ENCODE measurements at places on chromosomes 13 and 19.
A peak's percentile ranks its signal among the peaks of the same experiment; 100 is the strongest.

GRCh38 chr13:93398167-93399035, 171.8 kb downstream of the GPC6 start:
- no peak for DNase-seq

DNA sequence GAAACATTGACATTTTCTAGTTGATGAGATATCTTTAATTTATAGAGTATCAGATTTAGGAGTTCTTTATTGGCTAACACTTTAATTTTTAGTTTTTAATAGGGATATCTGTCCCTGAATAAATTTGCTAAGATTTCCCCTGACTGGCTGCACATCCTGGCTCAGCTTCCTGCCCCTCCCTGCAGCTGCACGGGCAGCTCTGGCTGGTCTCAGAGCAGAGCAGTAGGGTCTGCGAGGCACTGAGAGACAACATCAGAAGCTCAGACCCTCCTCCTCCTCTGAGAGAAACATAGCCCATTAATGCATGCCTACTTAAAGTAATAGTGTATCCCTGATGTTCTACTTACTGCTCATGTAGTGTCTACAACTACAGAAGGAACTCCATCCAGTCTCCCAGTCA, 139.2 kb downstream of the TNFSF13B start:
- no peak for DNase-seq

- DNase-seq, result no peak
Observed at GRCh38 chr13:99681695-99682094, 180.4 kb downstream of the TM9SF2 start.

- DNase-seq, result peak; percentile 96
Observed at GRCh38 chr19:51688671-51689571, 4.2 kb upstream of the SPACA6 start.

GRCh38 chr19:32387701-32388392, 17.7 kb upstream of the DPY19L3 start:
- DNase-seq, result no peak

DNA sequence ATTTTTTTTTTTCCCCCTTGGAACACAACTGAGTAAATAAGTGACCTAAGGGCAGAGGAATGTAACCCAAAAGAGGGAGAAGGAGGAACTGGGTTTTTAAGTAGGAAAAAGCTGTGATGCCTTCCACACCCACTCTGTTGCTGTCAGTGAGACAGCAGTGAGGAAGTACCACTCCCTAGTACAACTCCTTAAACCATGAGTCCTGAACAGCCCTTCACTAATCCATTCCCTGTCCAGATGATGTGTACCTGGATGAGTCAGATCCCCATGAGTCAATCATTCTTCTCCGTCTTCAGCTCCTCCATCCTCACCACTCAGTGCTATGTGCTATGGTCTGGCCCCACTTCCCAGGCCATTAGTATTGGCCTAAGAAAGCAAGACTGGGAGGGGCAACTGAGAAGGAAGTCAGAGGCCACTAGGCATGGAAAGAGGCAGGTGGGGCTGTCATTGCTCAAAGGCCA, 12.9 kb upstream of the CXCL17 start:
- DNase-seq, result no peak

DNA sequence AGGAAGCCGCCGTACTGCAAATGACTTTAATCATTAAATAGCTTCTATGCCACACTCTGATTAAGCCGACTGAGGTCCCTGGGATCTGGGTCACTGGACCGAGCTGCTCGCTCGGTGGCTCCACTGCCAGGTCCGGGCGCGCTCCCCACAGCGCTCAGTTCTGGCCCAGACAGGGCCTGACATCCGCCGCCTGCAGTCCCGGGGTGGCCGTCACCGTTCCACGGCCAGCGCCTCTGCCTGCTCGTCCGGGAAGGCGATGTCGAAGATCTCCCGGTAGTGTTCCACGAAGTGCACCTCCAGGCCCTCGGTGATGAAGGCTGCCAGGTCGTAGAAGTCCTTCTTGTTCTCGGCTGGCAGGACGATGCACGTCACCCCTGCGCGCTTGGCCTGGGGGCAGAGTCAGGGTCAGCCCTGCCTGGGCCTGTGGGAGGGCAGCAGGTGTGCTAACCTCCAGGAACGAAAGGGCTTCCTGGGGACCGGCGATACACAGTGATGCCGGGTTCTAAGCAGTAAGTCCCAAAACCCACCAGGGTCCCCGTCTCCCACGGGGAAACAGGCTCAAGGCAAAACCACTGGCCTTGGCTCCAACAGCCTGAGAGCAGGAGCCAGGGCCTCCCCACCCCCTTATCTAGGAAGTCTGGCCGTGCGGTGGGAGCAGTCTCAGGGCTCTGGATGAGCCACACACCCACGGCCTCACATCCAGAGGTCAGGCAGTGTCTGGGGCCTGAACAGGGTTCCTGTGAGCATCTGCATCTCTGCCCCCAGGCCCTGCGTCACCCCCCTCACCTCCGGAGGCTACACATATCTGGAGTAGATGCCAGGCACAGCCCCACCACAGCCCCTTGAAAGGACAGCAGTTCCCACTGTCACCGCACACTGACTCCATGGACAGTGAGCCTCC, 2.0 kb downstream of the RPL36 start:
- no peak for DNase-seq

GRCh38 chr13:66195238-66195637, 1034.9 kb downstream of the PCDH9 start:
- no peak for DNase-seq

GRCh38 chr19:42176649-42176989, 40.9 kb downstream of the DEDD2 start:
- DNase-seq, result no peak

DNA sequence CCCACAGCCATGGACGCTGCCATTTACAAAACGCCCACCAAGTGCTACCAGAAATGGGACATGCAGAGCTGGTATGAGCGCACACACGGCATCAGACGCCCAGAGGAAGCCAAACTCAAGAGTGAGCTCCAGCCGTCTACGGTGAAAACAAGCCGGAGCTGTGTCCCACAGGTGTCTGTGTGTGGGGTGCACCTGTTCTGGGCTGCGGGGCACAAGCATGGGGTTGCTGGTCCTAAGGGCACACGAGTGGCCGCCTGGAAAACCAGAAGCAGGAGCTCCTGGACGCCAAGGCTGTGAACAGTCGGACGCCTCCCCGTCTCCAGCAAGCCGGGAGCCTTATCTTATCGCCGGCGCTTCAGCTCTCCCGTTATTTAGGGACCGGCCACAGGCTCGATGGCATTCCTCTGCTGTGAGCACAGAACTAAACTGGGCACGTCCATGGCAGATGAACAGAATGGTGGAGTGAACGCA, 1.3 kb downstream of the ADPRHL1 start:
- peak; percentile 65 for DNase-seq

DNA sequence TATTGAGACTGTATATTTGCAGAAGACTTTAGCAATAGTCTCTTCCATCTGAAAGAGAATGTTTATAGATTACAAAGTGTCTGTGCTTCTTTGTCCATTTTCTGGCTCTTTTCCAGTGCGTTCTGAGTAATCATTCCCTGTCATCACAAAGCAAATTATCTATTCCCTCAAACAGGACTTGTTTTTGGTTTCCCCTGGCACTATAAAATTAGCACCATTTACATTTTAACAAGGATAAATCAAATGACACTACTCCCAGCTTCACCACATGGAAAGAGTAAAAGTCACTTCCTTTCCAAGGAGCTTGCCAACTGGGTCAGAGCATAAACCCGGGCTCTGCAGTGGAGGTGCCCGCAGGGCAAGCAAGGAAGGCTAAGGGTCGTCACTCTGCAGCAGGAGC, 88.1 kb downstream of the SHISA2 start:
- no peak for DNase-seq

DNA sequence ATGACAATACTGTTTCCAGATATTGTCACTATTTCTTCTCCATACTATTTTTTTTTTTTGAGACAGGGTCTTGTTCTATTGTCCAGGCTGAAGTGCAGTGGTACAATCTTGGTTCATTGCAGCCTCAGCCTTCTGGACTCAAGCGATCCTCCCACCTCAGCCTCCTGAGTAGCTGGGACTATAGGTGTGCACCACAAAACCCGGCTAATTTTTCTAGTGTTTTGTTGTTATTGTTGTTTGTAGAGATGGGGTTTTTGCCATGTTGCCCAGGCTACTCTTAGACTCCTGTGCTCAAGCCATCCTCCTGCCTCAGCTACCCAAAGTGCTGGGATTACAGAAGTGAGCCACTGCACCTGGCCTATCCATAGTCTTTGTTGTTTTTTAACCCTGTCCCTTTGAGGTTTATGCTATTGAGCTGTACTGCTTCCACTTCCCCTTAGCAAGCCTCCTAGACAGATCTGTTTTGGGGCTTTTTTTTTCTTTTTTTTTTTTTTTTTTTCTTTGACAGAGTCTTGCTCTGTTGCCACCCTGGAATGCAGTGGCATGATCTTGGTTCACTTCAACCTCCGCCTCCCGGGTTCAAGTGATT, 27.6 kb upstream of the MAP3K10 start:
- no peak for DNase-seq

GRCh38 chr13:107475753-107476453, 739.4 kb downstream of the LIG4 start:
- no peak for DNase-seq

DNA sequence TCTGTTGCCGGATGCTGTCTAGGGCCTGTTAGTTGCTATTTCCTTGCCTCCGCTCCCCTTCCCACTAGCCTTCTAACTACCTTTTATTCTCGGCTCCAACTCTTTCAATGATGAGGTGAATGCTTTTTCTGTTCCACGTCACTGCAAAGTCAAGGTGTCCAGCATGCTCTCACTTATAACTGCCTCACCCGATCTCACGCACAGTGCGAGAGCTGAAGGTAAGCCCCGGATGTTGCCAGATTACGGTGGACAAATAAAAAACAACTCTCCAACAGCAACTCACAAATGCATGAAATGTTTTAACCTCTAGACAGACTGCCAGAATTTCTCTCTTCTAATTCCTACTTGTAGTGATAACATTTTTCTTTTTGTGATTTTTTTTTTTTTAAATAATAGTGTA, 169.9 kb downstream of the STK24 start:
- no peak for DNase-seq

- peak; percentile 37 for DNase-seq
Observed at GRCh38 chr19:44848812-44849447, 2.8 kb downstream of the NECTIN2 start.

GRCh38 chr13:100710176-100710575, 35.6 kb upstream of the TMTC4 start:
- DNase-seq, result no peak

DNA sequence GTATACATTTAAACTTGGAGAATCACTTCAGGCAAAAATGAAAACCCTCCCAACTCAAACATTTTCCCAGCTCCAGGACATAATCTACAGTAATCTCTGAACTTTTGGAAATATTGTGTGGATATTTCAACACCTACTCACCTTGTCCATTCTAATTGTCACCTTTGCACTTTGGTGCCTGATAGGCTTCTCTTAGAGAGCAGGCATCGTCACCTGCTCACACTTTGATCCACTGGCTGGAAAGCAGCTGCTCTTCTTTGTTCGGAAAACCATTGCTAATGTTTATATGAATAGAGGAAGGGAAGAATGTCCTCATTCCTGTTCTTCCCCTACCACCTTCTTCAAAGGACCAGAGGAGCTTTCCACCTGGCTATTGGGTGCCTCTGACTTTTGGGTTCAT, 411.2 kb downstream of the FGF9 start:
- DNase-seq, result no peak

DNA sequence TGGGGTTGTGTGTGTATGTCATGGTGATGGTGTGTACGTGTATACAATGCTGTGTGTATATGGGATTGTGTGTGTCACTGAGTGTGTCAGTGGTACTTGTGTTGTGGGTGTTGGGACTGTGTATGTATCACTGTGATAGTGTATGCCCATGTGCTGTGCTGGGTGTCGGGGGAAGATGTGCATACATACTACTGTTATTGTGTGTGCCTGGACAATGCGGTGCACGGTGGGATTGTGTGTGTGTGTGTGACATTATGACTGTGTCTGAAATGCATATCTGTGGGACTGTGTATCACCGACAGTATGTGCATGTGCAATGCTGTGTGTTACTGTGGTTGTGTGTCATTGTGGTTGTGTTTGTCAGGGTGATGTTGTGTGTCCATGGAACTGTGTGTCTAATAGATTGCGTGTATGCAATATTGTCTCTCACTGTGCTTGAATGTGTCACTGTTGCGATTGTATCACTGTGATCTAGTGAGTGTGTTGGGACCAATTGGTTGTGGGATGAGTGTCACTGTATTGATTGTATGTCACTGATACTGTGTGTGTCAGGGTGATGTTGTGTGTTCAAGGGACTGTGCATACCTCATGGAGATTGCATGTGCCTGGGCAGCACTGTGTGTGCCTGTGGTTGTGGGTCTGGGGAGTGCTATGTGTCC, 11.0 kb upstream of the BBC3 start:
- no peak for DNase-seq

DNA sequence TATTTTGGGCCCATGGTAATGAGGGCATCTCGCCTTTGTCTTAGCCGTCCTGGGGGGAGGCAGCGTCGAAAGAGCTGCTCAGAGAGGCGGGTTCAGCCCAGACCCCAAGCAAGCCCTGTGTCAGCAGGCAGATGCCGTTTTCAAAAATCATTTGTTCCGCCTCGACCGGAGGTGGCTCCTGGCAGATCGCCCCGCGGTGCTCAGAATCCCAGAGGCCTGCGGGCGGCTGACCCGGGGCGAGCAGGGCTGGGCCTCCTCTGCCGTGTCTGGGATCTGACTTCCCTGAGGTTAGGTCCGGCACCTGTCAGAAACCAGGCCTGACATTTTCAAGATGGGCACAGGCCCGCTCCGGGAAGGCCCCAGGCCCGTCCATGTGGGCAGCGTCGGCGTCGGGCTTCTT, 36.1 kb downstream of the CRTC1 start:
- DNase-seq, result no peak

DNA sequence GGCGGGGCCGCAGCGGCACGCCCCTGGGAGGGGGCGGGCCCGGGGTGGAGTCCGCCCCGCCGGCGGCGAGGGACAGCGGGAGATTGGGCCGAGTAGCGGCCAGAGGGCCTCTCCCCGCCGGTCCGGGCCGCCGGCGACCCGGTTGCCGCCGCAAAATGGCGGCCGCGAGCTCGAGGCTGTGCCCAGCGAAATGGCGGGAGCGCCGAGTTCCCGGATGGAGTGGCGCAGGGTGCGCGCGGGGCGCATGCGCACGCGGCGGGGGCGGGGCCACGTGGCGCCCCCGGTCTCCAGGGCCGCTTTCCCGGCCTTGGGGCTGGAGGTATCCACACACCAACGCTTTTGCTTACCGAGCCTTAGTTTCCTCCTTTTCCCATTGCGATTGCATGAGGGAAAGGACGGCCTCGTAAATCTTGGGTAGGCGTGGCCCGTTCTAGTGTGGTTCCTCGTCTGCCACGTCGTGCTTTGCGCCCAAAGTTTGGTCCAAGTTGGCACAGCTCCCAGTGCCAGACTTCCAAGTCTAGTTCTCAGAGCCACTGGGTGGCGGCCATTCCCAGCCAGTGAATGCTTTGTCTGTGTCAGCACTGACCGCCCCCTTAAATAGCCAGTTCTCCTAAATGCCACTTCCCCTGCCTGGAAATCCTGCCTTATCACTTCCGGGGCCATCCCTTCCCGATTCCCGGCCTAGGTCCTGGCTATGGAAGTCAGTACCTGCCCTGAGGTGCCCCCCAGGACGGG, 513 bp downstream of the CIRBP start:
- DNase-seq, result peak; percentile 87

GRCh38 chr19:18969931-18970659, 29.1 kb upstream of the HOMER3 start:
- no peak for DNase-seq

DNA sequence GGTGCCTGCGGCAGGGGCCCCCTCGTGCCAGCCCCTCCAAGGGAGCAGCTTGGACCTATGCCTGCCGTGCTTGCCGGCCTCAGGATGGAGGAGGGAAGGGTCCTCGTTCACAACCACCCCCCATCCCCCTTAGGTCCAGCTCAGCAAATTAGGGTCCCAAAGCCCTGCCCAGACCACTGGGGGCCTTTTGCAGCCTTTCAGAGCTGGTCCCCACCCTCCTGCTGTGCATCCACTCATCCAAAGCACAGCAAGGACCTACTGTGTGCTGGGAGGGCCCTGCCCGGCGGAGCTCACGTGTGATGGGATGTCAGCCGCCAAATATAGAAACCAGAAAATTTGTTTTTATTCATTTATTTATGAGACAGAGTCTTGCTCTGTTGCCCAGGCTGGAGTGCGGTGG, 16.5 kb upstream of the SLC7A10 start:
- DNase-seq, result no peak

Measured in heart right ventricle (tissue), 16 donors.